ENCODE measurements at places on chromosomes 16 and 17.

DNA sequence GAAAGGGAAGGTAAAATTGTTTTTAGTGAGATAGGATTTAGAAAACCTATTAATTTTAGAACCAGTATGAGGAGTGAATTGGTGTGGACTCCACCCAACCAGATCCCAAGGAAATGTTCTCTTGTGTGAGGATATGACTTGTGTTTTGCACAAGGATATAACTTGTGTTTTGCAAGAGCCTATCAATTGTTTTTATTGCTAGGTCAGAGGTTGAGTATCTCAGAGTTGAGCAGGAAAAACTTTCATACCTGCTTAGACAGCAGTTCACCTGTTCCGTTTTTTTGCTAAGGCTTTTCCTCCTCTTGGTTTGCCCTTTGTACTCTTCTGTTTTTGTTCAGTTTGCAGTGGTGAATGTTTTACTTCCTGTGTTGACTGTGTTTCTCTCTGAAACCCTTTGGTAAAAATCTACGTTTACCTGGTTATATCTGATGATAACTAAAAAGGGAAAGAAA lies 5.1 kb downstream of the NBR1 start:
- DNase-seq, result no peak

GRCh38 chr17:20281860-20282259 lies 185.5 kb downstream of the LGALS9B start:
- no peak for DNase-seq

GRCh38 chr16:76780556-76780955 lies 410.4 kb upstream of the MON1B start:
- DNase-seq, result no peak

GRCh38 chr17:33922971-33923370 lies 332.1 kb upstream of the CCL2 start:
- no peak for DNase-seq

DNA sequence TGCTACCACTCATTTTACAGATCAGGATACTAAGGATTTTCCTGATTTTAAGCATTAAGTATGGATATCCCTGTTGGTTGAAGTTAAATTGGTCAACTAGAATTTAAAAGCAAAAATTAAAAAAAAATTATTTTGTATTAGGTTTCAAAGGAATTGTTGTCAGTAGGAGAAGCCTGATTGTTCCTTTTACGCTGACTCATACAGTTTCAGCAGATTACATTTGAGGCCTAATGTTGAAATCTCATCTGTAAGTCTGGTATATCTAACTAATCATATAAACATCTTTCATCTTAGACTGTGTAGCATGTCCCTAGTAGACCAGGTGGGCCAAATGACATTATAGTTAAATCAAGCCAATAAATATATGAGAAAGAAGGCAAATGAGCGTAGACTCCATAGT lies 83.5 kb downstream of the FTO start:
- DNase-seq, result no peak

DNA sequence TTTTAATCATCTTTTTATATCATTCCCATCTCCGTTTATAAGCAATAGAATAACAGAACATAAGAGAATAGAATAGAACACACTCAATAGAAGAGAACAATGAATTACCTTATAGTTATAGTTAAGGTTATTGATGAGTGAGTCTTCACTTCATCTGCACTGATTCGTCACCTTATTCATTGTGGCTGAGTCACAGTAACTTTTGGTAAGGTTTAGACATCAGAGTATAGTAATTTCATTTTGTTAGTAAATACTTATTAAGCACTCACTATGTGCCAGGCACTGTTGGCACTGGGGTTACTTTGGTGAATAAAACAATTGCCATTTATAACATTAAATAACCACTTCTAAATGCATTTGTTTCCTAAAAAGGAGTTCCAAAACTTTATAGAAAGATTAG lies 22.5 kb downstream of the PHKB start:
- no peak for DNase-seq

- no peak for DNase-seq
Observed at GRCh38 chr17:47692895-47693730, 848 bp upstream of the TBKBP1 start.

- no peak for DNase-seq
Observed at GRCh38 chr16:7218936-7219335, 113.7 kb upstream of the RBFOX1 start.

GRCh38 chr17:69539781-69540319 lies 125.4 kb downstream of the MAP2K6 start:
- DNase-seq, result peak; percentile 74

DNA sequence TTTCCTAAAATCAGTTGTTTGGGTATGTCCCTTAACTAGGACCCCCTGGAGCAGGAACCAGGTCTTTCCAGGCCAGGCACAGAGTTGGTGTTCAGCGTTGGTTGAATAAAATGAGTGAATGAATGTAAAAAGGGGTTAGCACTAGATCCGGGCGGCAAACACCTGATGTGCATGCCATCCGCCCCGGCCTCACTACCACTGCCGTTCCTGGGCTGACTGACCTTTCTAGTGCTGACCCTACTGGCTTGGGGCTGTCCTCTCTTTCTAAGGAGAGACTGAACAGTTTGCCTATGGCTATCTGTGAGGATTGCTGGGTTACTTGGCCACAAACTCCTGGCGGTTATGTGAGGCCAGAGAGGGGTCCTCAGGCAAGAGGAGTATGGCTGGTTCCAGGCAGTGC lies 10.1 kb upstream of the PHF12 start:
- no peak for DNase-seq

- DNase-seq, result no peak
Observed at GRCh38 chr17:146983-147761, 9.8 kb downstream of the SCGB1C2 start.

DNA sequence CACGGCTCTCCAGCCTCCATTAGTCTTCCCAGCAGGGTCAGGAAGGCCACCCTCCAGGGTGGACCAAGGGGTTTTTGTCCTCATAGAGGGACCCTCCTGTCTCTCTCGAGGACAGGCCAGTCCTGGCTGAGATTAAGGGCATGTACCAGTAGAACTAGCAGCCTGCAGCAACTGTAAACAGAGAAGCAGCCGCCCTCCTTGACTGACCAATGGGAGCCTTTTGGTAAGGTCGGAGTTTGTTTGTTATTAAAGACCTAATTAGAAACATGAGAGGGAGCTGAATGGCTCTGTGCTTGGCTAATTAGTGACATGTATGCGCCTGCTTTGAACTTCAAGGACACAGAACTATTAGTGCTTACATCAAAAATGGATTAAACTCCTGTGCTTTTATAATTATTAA lies 80.0 kb downstream of the CCDC182 start:
- DNase-seq, result no peak

DNA sequence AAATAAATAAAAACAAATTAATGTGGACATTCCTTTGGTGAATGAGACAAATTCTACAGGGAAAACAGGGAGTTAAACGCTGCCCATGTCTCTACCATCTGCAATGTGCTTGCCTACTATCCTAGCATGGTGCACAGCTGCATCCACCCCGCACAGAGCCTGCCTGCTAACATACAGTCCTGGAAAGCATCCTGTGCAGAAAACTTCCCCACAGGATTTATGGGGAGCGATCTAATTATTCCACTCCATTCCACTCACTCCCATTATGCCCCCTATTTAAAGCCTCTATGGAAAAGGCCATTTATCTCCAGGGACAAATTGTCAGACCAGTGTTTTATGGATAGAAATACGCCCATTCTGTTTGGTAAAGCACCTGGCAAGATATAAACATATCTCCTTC lies 144.5 kb downstream of the MAF start:
- DNase-seq, result no peak

- DNase-seq, result no peak
Observed at GRCh38 chr17:76365256-76365903, 11.7 kb upstream of the PRPSAP1 start.

- no peak for DNase-seq
Observed at GRCh38 chr17:78828470-78829185, 12.0 kb downstream of the USP36 start.

DNA sequence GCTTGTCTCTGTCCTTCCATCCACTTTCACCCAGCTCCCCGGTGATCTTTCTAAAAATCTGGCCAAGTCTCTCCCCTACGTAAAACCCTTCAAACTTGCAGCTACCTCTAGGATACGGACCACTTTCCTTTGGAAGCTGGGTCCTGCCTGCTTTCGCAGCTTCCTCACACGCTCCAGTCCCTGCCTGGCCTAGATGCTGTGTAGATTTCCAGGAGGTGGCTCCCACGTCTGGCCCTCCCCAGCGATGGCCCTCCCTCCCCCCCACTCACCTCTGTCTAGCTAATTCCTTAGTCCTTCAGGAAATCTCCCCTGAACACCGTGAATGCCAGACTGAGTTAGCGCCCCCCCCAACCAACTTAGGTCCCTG lies 579 bp upstream of the LRRC59 start:
- DNase-seq, result no peak

DNA sequence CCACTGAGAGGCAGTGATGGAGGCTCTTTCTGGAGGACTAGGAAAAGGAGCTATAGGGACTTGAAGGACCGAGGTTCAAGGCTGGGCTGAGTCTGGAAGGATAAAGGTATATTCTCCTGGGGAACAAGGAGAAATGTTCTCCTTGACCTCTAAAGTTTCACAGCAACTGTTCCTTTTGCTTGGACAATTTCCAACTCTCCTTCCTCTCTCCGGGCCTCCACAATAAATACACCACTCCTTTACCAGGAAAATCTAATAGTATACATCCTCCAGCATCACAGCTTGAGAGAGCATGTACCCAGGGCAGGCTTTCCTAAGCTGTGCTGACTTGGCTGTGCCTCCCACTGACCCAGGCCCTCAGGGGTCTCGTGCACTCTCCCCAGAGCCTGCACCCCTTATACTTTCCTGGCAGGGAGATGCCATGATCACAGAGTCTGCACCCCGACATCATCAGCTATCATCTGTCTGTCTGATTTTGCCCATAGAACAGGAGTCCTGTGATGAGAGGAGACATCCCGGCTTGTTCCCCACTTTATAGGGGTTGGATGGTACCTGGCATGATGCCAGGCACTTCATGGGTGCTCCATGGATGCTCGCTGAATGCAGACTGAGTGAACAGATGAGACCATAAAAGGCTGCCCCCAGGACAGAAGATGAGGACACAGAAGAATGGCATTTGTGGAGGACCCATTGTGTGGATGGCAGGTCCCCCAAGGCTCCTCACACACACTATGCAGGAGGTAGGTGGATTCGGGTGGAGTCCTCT lies 582.6 kb upstream of the CDH5 start:
- DNase-seq, result no peak

GRCh38 chr17:74467221-74467951 lies 952 bp downstream of the CD300A start:
- no peak for DNase-seq

GRCh38 chr17:56884483-56885311 lies 29.2 kb downstream of the TRIM25 start:
- no peak for DNase-seq

- no peak for DNase-seq
Observed at GRCh38 chr17:39596543-39597267, 11.0 kb downstream of the NEUROD2 start.

DNA sequence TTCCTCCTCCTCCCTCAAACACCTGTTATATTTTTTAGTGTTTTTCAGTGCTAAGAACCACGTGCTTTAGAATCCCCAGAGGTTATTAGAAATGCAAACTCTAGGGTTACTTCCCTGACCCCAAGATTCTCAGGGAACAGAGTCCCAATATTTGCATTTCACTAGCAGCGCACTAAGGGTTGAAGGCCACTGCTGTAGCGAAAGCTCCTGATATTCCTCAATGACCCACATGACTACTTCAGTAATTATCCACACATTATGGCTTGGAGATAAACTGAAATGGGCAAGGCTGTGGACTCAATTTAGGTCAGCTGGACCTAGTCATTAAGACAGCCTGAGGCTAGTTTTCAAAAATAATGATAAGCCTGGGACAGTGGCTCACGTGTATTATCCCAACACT lies 78.5 kb upstream of the BCAR1 start:
- DNase-seq, result no peak

GRCh38 chr17:50769884-50770283 lies 2.6 kb upstream of the ANKRD40CL start:
- DNase-seq, result no peak

DNA sequence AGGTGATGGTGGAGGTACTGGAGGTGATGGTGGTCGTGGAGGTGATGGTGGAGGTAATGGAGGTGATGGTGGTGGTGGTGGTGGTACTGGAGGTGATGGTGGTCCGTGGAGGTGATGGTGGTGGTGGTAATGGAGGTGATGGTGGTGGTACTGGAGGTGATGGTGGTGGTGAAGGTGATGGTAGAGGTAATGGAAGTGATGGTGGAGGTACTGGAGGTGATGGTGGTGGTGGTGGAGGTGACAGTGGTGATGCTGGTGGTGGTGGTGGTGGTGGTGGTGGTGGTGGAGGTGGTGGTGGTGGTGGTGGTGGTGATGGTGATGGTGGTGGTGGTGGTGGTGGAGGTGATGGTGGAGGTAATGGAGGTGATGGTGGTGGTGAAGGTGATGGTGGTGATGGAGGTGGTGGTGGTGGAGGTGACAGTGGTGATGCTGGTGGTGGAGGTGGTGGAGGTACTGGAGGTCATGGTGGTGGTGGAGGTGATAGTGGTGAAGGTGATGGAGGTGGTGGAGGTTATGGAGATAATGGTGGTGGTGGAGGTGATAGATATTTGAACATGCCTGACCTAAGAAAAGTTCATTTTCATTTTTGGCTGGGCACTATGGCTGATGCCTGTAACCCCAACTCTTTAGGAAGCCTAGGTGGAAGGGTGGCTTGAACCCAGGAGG lies 55.0 kb downstream of the RNF213 start:
- no peak for DNase-seq

- no peak for DNase-seq
Observed at GRCh38 chr17:3915995-3916696, at the start of gene P2RX1. Gene P2RX1, minus strand, starts transcription at chr17:3916465. Its CDS starts 240 bp downstream, at chr17:3916225.

DNA sequence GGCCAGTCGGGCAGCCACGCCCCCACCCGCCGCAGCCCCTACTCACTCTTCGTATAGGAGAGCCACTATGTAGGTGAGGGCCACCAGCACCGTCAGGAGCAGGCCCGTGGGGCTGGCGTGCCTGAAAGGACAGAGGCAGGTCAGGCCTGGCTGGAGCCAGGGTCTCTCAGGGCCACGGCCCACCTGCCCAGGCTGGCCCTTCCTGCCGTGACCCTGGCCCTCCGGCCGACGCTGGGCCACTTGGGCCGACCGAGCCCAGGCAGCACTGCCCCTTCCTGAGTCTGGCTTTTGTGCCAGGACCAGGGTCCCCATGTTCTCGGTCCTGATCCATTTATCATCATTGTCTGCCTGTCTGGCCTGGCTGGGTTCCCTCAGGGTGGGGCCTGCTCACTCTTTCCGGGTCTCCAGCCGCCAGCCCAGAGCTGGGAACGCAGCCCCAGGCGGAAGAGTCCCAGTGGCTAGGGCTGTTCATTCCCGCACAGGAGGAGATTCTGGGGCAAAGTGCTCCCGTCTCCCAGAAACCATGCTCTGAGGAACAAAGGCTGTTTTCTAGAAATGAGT lies 10.1 kb upstream of the RASD1 start:
- DNase-seq, result no peak

DNA sequence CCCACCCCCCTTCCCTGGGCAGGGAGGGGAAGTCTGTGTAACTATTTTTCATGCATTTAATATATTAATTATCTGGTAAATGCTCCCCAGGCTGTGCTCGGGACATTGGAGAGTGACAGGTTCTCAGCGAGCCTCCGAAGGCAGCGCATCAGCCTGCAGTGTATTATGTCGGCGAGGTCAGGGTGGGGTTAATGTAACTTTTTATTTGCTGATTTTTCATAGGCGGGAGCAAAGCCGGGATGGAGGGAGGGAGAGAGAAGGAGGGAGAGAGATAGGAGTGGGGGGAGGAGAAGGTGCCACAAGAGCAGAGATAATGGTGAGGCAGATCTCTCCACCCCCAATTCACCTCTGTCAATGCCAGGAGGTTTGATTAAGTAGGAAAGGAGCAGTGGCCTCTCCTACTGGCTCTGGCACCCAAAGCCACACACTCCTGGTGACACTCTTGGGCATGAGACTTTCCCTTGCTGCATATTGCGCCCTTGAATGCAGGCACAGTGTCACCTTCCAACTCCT lies 104.0 kb downstream of the MRM1 start:
- DNase-seq, result no peak

Measured in HS-5 (cell line).